NCI-H1436 treated with DMSO at 0.1 percent for 48 hours (cell line): ENCODE measurements at places on chromosomes 4 and X.

- DNase-seq: no peak
These were observed 150.6 kb downstream of the POU3F4 start for GRCh38 chrX:83658731-83659130.

GRCh38 chr4:18209448-18209847, 187.9 kb upstream of the LCORL start:
- no peak for DNase-seq

- no peak for DNase-seq
These were observed 22.4 kb downstream of the HPRT1 start for GRCh38 chrX:134482371-134482770.

DNA sequence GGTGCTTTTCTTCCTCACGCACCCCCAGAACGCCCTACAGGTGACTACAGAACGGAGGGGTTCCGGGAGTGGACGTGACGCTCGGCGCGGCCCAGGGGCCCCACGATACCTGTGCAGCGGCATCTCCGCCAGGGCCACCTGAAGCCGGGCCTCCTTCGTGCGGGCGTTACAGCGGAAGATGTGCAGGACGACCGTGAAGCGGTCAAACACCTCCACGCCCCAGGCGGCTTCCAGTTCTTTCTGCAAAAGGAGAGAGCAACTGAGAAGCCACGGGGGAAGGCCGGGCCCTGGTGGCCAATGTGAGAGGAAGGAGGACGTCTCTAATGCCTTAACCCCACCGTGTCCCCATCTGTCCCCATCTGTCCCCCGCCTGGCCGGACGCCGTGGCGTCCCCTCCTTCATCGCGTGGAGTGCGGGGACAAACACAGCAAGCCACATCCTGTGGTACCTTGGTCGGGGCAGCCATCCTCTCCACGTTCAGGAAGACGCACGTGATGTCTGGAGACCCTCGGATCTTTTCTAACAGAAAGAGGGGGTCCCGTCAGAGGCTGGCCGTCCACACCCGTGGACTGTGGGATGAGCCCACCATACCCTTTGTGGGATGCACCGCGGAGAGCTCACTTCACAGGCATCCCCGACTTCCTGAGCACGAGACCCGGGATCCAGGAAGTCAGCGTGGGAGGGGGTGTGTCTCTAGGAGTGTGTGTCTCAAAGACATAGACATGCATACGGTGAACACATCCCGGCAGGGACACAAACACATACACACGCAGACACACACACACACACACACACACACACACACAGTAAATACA, 3.6 kb downstream of the GTPBP6 start:
- no peak for DNase-seq

DNA sequence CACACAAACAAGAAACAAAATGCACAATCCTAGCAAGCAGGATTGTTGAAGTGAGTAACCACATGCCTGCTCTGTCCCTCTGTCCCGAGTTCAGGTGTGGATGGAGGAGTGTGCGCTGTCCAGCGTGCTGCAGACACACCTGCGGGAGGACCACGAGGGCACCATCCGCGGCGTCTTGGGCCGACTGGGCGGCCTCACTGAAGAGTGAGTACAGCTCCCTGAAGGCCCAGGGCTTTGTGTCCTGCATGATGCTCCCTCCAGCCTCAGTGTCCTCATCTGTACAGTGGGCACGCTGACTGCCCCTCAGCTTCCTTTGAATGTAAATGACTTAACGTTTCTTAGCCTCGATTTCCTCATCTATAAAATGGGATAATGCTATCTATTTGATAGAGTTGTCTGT, 82.5 kb downstream of the EVC start:
- no peak for DNase-seq

GRCh38 chrX:130734713-130735112, 168.3 kb downstream of the ENOX2 start:
- DNase-seq: no peak

GRCh38 chrX:113759422-113759821, 824.5 kb upstream of the HTR2C start:
- no peak for DNase-seq

DNA sequence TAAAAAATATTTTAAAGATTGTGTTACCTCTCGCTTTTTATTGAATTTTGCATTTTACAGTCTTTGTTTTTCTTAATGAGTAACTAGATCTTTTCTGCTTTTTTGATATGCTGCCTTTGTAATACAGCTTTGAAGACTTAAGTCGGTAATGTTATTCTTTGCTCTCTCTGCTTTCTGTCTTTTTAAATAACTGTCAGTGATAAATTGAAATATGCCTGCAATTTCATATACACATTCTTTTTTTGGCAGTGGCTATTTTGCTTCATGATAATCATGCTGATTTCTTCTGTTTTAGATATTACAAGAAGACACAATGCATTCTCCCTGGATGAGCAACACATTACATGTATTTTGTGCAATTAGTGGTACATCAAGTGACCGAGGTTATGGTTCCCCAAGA, 42.0 kb upstream of the IL13RA1 start:
- no peak for DNase-seq

DNA sequence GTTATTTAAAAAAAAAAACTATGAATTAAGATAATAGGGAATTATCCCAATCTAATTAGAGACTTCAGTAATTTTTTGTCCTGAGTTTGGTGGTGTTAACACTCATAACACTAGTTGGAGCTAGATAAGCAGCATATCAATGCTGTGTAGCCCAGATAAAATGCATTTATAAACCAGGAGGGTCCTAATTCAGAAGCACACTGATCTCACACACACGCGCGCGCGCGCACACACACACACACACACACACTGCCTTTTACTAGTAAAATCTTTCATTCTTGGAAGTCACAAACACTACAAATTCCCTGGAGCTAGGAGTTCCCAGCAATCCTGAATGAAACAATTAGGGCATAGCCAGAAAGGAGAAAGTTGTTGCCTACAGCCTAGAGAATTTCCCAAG, 3.2 kb downstream of the UNC5C start:
- no peak for DNase-seq

- DNase-seq: no peak
These were observed 8.8 kb upstream of the ADH1C start for GRCh38 chr4:99361268-99361898.

DNA sequence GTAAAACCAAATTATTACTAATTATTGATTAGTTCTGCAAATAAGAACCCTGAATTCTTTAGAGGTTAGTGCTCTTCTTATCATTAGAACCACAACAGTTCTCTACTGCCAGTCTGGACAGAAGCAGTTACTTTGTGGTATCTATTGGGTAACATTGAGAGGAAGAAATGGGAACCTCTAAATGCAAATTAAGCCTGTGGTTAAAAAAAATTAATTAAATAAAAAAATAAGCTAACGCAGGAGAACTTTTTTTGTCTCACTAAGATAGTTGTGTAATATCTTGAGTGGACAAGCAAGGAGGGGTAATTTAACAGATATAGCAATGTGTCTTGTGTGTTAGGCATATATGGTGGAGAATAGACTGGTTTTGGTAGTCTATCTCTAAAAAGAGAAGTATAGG, 32.9 kb upstream of the TET2 start:
- DNase-seq: no peak

DNA sequence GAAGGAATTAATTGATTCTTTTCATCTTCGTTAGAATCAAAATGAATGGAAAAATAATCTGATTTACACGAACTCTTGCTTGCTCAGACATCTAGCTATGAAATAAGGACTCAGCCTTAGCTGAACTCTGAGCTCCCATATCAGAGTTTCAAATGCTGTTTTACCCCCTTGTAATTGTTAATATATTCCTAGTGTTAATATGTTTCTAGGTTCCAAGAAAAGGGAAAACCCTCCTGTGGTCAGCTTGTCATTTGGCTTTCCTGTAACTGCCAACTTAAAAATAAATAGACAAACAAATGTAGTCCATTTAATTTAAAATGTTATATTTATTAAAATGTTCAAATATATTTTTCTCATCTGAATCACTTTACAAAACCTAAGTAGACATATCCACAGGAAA, 432.1 kb downstream of the ARHGAP24 start:
- no peak for DNase-seq

GRCh38 chrX:64206556-64207162, 1.2 kb upstream of the AMER1 start:
- no peak for DNase-seq

- DNase-seq: no peak
These were observed 590 bp downstream of the GABRA2 start for GRCh38 chr4:46389301-46389775.

DNA sequence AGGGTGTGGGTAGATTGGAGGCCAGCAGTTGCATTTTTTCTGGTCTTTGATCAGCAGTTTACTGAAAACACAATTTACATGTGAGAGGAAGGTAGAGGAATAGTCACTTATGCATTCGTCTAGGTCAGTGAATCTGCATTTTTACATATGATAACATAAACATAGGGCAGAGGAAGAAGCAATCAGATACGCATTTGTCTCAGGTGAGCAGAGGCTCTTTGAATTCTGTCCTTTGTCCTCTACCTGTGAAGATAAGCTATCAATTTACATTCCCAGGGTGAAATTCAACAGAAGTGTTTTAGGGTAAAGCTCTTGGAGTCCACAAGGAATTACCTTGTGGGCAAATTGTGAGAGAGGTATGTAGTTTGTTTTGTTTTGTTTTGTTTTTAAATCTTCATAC, 306.5 kb downstream of the MAGEB5 start:
- no peak for DNase-seq

- no peak for DNase-seq
These were observed 114.9 kb downstream of the SHISA3 start for GRCh38 chr4:42512226-42512625.

- DNase-seq: no peak
These were observed 20.0 kb upstream of the VCX2 start for GRCh38 chrX:8191022-8191421.

DNA sequence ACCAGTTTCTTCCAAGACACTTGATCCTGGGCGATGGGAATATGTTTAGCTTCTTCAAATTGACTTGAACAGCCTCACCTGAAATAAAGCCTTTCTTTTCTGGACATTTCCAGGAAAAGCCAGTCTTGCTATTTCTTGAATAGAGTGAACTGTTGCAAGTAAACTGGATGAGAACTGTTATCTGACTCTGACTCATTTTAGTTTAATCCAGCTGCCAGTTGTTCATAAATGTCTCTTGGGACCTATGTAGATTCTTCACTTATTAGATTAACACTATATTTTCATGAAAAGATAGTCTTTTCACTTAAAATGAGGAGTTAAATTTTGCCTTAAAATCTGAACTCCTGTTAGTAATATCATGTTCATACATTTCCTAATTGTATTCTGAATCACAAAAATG, 615.4 kb upstream of the GALNT7 start:
- DNase-seq: no peak

- DNase-seq: no peak
These were observed 2.0 kb downstream of the RAPGEF2 start for GRCh38 chr4:159104694-159105414.

DNA sequence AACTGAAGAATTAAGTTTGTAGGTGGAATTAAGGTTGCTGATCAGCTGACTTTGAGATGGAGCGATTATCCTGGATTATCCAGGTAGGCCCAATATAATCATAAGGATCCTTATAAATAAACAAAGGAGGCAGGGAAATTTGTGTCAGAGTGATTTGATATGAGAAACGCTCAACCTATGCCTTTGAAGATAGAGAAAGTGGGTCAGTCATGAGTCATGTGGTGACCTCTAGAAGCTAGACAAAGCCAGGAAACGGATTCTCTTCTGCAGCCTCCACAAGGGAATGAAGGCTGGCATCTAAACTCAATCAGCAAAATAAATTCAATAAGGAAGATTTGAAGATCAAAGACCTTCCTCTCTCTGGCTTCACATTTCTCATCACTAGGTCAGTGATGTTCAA, 41.5 kb upstream of the SMIM10 start:
- DNase-seq: no peak

- no peak for DNase-seq
These were observed 33.8 kb downstream of the UCHL1 start for GRCh38 chr4:41290479-41290878.

GRCh38 chr4:11439836-11440235, 11.1 kb upstream of the HS3ST1 start:
- no peak for DNase-seq

DNA sequence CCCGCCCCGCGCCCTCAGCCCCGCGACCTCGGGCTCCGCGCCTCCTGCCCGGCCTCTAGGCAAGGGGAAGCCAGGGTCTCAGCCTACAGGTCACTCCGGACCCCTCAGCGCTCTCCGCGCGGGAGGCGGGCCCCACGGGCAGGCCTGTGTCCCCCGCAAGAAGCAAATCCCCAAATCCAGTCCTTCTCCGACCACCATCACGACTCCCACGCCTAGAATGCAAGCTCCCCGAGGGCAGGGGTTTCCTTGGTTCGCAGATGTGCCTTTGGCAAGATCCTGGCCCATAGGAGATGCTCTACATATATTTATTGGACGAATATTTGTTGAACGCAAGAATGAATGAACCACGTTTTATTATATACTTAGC, 260 bp upstream of the CCDC149 start:
- no peak for DNase-seq

- DNase-seq: no peak
These were observed 67.4 kb upstream of the SCML1 start for GRCh38 chrX:17669891-17670290.

DNA sequence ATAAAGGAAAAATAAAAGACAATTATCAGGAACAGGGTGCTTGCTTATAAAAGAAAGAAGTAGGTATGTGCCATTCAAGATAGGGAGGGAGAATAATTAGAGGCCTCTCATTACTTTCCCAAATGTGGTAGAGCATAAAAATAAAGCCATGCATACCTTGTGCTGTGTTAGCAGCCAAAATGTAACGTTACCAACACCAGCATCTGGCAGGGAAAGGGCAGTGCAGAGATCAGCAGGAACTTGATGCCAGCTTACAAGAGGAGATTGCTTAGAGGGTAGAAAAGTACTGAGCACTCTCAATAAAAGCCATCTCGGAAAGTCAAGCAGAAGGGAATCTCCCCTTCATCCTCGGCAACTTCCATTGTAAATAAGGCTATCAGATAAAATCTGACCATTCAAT, 195.6 kb downstream of the RASL11B start:
- no peak for DNase-seq

DNA sequence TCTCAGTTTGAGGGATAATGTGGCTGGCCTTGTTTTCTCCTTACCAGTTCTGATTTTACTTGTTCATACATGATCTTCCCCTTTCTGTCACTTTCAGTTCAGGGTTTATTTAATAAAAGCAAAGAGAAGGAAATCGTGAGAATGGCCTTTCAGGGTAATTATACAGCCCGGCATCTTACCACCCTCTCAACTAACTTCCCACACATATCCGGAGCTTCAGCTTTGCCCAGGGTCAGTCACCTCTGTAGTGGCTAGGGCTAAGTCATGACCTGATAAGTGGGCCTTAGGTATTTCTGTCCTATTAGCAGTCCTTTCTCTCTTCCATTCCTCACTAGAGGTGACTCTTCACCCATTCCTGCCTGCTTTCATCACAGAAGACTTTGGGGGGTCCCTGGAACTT, 15.8 kb downstream of the TRPC5 start:
- no peak for DNase-seq

- no peak for DNase-seq
These were observed 193.8 kb downstream of the ADAMTS3 start for GRCh38 chr4:72375073-72375736.
